ENCODE measurements at places on chromosomes 16 and 17. TPM values are rescaled to one million over a fixed set of nuclear protein-coding genes. Genes with fewer than 3 reads are reported as not detected.

The MYLK3 gene
- not detected for total RNA-seq

The POLR2A gene
- 212 TPM for total RNA-seq

The LDAF1 gene
- total RNA-seq = 12.8 TPM

The PRCD gene
- 1.3 TPM for total RNA-seq

The NAGS gene
- 1.4 TPM for total RNA-seq

The CCL5 gene
- total RNA-seq = 128 TPM

The KRTAP1-5 gene
- not detected for total RNA-seq

The CES5A gene
- total RNA-seq = not detected

The MYH13 gene
- total RNA-seq = not detected

The C17orf67 gene
- 8.4 TPM for total RNA-seq

The TMC7 gene
- not detected for total RNA-seq

DNA sequence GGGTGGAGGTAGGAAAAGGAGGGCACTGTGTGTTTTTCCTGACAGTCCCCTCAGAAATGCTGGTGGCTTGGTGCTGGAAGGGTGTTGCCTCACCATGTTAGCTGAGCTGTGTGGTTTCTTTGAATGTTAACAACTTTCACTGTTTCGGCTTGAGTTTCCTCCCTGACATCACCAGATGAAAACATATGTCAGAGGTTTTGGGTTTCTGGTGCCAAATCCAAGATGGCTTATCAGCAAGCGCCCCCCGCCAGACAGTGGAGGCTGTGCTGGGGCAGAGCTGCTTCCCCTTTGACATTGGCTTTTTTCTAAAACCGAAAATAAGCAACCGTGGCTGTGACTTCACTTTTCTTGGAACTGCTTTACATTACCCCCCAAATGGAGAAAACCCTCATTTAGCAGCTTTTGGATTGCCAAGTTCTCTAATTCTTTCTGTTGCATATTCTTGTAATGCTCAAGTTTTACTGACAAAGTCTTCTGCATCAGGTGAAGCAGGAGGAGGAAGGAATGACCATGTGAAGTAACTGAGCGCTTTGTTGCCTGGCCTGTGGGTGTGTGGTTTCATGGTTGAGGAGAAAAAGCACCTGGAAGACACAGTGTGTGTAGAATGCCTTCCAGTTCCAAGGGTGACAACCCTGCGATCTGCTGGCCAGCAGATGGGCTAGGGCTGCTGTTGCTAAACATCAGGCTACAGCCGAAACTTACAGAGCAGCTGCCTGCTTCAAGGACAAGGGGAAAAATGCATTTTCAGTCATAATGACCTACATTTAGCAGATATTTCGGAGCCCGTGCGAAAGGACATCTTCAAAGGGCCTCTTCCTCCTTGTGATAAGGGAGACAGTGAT, 9.7 kb downstream of the RMI2 start:
- DNase-seq = peak; percentile 65

GRCh38 chr16:63373744-63374143, 1337.5 kb upstream of the CDH8 start:
- DNase-seq = no peak

DNA sequence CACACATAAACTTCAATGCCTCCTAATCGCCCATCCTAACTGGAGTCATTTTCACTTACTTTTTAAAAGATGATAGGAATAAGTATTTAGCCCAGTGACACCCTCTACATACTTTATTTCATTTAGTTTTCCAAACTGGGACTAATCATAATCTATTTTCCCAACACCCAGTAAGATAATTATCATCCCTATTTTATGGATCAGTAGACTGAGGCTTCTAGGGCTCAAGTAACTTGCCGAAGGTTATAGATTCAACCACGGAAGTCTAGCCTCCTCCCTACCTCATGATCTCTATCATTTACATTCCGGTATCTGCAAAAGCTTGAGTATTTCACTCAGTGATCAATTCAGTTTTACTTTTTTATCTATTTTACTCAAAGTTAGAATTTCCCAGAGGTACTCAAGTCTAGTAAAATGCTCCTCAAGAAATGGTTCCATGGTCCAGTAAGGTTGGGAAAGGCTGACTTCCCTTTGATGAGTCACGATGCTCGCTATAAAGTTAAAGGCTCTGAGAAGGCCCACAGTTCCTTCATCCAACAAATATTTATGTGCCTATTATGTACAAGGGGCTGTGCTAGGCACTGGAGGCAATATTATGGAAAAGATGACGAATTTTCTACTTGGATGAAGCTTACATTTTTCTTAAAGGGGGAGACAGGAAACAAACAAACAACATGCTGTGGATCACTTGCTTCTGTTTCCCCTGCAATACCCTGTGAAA, 75.1 kb downstream of the TOX3 start:
- no peak for DNase-seq

DNA sequence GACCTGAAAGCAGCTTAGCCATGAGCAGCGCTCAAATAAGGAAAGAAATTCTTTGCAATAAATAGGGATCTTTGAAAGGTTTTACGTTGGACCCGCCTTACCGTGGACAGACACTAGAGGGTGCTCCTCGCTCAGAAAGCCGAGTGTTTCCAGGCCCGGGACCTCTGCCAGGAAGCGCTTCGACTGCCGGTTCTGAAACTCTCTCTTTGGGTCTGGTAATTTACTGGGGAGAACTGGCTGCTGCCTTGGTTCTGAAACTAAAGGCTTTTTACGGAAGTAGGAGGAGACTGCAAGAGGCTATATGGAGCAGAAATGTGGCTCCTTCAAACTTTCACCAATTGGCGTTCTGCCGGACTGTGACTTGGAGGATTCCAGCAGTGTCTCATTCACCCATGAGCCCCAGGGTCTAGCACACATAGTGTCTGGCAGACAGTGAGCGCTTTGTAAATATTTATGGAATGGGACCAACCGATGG, 45.6 kb upstream of the HOXB9 start:
- DNase-seq = peak; percentile 50

- DNase-seq = no peak
Observed at GRCh38 chr17:34800661-34801060, 160.6 kb downstream of the CCT6B start.

GRCh38 chr16:247027-247426, 12.4 kb downstream of the FAM234A start:
- no peak for DNase-seq

DNA sequence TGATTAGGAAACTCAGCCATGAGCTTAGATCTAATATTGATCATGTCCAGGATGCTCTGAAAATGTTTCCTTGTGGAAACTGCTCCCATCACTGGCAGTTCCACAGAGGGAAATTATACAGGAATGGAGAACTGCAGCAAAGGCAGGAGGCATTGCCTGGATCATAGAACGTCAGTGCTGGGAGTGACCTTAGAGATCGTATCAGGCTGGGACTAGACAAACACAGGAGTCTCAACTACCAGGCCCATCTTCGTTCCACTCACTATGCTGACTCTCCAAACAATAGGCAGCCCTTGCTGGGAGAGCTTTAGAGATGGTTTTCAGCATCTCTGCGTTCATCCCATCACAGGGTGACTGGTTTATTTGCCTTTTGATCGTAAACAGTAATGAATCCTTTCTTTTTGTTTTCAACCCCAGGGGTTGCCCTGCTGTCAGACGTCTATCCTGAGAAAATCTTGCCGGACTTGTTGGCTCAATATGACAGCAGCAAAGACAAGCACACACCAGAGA, 130.3 kb downstream of the TANGO6 start:
- DNase-seq = no peak

DNA sequence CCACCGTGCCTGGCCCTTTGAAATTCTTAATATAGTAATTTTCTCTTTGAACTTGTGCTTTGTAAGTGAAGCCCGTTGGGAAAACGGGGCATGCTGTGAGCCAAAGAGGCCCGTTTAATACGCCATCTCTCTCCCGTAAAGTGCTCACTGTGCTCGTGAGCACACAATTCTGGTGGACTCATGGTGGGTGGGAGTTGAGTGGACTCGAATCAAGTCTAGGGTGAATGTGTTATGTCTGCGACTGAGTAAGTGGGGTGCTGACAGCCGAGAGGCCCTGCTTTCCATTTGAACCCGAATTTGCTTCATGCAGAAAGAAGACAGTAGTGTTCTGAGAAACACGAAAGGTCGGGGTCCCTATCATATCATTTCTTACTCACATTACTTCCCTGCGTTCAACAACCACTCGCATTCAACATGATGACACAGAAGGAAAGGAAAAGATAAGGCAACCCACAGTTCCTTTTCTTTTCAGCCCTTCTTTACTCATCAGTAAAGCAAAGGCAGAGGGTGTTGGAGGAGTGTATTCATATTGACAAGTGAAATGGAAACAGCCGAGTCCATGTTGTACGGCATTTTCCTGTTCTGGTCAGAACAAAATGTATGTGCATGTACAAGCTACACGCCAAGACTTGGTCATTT, 4.8 kb upstream of the ATP2A3 start:
- DNase-seq = no peak

DNA sequence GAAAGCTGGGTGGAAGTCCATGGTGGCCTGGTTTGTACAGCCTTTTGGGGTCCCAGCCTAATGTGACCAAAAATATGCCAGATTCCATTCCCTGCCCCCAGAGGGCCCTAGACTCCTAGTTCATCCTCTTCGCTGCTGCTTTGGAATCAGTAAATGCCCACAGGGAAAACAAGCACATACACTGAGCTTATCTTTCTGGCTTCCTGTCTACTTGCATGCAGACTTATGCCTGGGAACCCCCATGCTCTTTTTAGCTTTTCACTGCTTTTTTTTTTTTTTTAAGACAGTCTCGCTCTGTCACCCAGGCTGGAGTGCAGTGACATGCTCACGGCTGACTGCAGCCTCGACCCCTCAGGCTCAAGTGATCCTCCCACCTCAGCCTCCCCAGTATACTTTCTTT, 6.2 kb upstream of the CD300LG start:
- no peak for DNase-seq

DNA sequence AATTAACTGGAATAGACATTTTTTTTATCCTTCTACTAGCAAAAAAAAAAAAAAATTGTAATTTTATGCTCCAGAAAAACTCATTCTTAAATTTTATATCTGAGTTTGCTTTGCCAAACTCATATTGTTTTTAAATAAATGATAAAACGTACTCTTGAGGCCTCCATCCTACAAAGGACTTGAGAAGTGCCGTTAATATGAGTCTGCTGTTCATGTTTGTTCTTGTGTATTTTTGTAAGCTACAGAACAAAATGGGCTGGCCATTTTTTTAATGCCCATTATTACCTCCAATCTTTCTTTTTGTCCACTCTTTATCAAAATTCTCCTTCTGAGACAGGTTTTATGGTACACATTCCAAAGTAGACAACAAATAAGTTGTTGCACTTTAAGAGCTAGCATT, 643.5 kb upstream of the SOX9 start:
- DNase-seq = no peak

DNA sequence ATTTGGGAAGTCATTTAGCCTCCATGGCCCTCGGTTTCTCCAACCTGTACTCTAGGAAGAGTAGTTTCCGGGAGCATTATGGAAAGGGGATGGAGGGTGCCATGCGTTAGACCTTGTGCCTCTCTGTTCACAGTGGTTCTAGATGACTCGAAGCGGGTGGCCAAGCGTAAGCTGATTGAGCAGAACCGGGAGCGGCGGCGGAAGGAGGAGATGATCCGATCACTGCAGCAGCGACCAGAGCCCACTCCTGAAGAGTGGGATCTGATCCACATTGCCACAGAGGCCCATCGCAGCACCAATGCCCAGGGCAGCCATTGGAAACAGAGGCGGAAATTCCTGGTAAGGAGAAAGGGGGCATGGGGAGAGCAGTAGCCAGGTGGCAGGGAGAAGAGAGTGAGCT, 15.9 kb downstream of the NR1D1 start:
- no peak for DNase-seq

DNA sequence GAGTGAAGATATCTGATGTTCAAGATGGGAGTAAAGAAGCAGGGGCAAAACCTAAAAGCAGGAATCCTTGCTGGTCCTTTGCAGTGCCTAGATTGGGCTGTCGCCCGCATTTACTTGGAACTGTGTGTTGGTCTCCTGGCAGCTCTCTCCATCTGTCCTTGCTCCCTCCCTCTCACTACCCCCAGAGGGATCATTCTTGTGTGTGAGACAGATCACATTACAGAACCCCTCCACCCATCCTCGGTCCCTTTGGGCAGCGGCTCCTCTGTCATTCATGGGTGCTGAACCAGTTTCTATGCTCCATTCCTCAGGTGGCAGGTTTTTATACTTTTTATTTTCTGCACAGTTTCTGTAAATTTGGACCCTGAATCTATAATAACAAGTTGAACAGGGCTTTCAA, 99.4 kb upstream of the MYOCD start:
- DNase-seq = no peak

- no peak for DNase-seq
Observed at GRCh38 chr16:26005336-26005735, 313.6 kb downstream of the HS3ST4 start.

- no peak for DNase-seq
Observed at GRCh38 chr17:50057521-50057991, 1.6 kb downstream of the ITGA3 start.

- DNase-seq = no peak
Observed at GRCh38 chr17:13931800-13932460, 137.4 kb upstream of the COX10 start.

GRCh38 chr16:70294385-70295025, 4.5 kb upstream of the DDX19B start:
- DNase-seq = no peak

- DNase-seq = no peak
Observed at GRCh38 chr17:32142857-32143526, 690 bp downstream of the RHOT1 start.

DNA sequence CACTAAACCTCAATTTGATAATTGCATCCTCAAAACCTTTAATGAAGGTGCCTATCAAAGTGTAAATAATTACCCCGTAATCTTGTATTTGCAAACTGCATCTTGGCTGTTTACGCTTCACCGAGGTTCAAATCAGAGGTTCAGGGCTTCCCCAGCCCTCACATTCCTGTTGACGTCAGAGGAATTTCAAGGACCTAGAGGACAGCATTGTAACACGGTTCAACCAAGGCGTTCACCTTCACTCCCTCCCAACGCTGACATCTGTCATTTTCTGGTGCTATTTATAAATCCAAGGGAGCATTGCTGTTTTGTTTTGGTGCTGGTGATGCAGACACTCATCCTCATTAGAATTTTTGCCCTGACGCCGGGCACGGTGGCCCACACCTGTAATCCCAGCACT, 691.6 kb upstream of the RBFOX1 start:
- no peak for DNase-seq

DNA sequence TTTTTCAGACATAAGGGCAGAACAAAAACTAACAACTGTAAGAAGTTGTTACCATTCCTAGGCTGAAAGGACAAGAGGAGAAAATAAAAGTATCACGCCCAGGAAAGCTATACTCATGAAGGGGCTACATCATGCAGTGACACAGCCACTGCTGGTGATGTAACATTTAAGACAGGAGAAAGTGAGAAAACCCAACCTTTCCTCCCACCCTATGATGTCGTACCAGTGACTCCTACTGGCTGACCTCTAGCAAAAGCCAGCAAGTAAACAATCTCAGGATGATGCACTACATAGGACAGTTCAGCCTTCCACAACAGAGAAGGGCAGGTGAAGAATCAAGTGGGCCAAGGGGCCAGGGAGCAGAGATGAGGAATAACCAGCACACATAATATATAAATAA, 14.0 kb upstream of the OR1E2 start:
- no peak for DNase-seq

- DNase-seq = no peak
Observed at GRCh38 chr16:75089486-75090202, 26.9 kb downstream of the LDHD start.

Data from T-cell (primary cell).